Inflammatory macrophage treated with lipopolysaccharide for 1 hour (primary cell): ENCODE measurements at places on chromosomes 7 and 10.

DNA sequence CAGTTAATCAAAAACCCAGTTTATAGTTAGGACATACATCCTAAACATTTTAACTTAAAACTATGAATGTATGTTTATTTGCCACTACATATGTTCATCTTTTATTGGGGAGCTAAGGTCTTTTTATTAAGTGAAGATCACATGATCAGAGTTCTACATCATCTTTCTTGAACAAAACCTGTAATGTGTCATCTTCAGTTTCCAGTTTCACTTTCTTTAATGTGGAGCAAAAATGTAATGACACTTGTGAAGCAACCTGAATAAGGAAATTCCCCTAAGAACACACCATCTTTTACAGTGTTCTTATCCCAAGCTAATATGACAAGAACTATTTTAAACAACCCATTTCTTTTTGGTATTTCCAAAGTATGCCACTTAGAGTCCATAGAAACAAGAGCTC lies 166.7 kb upstream of the BET1 start:
- DNase-seq, result peak; percentile 63

- DNase-seq, result no peak
These were observed 96.4 kb upstream of the ETV1 start for GRCh38 chr7:14085901-14086300.

DNA sequence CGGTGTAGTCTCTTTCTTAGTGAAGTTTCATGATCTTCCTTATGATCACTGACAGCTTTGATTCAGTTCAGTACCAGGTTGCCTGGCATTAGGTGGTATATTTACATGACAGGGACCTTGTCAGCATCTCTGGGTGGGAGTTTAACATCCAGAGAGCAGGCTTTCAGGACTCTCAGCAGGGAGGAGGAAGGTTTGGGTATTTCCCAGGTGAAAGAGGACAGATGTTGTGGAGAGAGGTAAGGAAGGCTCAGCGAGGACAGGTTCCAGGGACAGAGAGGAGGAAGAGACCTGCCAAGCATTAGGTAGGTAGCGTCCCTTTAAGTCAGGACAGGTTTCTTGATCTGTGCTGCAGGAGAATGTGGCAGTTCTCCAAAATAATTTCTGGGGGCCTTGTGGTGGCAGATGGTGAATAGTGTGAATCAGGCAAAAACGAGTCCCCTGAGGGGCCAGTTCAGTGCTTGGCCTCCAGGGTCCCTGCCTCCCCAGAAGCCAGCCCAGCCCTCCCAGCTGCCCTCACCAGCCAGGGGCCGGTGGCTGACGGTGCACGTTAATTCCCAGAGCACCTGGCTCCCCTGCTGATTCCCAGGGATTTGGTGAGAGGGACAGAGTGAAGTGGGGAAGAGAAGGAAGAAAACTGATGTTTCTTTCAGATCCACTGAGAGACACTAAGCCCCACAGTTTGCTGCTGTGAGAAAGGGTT lies 82.0 kb downstream of the VWC2 start:
- no peak for DNase-seq

- no peak for DNase-seq
These were observed 31.4 kb downstream of the IDE start for GRCh38 chr10:92542458-92542857.

DNA sequence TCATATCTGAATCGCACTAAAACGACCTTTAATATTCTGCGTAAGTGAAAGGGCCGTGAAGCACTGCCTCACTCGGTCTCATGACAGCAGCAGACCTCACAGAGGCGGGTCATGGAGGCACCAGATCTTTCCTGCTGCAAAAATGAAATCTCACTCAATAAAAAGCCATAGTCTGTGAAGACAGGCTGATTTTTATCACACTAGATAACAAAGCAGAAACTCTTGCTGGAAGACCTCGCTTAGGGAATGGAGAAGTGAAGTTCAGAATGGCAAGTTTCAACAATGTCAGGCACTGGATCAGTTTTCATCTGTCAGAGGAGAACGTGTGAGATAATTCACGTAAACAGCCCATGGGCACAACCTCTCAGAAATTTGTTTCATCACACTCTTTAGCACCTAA lies 8.0 kb downstream of the SEPHS1 start:
- no peak for DNase-seq

DNA sequence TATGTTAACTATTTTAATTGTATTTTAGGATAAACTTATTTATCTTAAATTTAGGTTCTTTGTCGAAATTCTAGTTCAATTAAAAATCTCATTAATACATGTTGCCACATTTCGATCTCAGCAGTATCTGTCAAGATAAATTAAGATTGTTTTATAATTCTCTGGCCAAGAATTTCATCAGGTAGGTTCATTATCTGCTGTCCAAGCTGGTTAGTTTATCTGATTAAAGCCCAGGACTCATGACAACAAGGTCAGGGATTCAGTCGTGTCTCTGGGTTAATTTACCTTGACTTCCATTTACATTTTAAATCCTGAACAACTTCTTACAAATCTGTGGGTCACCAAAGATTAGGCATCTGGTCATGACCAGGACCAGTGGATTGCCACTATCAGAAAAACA lies 7.6 kb downstream of the STEAP4 start:
- DNase-seq, result no peak

DNA sequence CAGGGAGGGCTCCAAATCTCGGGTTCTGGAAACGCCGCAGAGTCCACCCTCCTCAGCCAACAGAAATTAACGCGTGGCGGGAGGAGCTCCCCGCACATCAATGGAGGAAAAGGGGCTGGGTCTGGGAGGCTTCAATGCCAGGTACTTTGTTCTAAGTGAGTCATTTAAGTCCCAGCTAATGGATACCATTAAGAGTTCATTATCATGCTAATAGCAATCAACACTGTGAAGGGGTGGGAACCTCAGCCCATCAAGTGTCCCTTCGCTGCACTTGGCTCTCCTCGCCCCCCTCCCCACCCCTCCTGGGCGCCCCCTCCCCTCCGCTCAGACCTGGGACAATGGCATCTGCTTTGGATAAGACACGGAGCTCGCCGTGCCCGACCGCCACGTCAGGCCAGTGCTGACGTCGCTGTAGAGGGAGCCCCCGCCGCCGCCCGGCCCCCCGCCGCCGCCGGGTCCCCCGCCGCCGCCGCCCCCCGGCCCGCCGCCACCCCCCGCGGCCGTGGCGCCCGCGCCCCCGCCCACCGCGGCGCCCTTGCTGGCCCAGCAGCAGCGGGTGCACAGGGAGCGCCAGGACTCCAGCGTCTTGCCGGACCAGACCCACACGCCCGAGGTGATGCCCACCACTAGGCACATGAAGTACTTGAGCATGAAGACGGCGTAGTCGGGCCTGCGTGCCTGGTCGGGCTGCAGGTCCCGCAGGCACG lies 2.9 kb downstream of the FZD8 start:
- no peak for DNase-seq

DNA sequence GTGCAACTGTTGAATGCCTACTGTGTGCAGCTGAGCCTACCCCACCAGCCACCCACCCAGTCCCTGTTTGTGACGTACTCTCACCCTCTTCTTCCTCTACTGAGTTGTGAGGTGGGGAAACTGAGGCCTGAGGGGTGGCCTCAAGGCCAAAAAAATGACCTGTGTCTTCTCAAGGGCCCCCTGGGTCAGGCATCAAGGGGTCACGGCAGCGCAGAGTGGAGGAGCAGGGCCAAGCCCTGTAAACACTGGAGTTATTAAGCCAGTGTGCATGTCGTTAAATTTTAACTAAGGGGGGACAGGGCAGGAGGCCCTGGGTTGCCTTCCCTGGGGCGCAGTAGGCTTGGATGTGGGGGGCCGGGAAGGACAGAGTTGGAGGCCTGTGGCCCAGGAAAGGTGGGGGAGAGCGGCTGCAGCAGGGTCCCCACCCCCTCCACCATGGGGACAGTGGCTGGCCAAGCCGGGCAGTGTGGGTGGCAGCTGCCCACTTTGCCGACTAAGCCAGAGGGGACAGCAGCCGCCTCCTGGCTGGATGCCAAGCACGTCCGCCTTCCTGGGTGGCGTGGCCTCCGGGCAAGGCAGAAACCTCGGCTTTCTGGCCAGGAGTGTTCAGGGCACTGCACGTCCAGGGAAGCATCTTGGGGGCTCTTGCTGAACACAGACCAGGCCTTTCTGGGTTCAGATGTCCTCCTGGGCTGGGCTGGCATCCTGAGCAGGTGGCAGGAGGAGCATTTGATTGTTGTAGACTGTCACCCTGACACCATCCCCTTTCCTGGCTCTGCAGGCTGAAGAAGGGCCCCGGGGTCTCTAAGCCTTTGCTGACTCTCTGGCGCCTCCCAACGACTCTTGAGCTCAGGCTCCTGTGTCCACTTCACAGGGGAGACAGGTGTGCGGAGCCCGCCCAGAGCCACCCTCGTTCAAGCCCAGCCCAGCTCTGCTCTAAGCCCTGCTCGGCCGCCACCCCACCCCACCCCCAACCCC lies 1.9 kb downstream of the SLC29A4 start:
- no peak for DNase-seq

DNA sequence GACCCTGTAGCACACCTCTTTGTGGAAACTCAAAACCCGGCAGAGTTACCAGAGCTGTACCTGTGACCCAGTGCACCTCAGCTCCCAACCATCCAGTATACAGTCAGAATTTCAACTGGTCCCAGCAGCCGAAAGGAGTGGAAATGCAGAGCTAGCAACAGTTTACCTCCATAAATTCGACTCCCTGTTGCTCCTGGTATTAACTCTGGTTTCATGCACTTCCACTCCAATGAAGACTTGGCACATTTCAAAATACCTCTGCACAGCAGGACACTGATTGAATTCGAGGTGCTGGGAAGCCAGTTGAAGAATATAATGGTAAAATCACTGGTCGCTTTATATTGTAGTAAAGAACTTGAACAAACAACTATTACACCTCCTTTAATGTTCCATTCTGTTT lies 17.9 kb upstream of the TIAL1 start:
- no peak for DNase-seq

GRCh38 chr10:92847202-92847864 lies 987 bp upstream of the EXOC6 start:
- DNase-seq, result peak; percentile 22

- DNase-seq, result no peak
These were observed 5.3 kb downstream of the CLDN15 start for GRCh38 chr7:101232141-101232850.

- no peak for DNase-seq
These were observed 416.1 kb downstream of the LRMDA start for GRCh38 chr10:75847477-75847876.

DNA sequence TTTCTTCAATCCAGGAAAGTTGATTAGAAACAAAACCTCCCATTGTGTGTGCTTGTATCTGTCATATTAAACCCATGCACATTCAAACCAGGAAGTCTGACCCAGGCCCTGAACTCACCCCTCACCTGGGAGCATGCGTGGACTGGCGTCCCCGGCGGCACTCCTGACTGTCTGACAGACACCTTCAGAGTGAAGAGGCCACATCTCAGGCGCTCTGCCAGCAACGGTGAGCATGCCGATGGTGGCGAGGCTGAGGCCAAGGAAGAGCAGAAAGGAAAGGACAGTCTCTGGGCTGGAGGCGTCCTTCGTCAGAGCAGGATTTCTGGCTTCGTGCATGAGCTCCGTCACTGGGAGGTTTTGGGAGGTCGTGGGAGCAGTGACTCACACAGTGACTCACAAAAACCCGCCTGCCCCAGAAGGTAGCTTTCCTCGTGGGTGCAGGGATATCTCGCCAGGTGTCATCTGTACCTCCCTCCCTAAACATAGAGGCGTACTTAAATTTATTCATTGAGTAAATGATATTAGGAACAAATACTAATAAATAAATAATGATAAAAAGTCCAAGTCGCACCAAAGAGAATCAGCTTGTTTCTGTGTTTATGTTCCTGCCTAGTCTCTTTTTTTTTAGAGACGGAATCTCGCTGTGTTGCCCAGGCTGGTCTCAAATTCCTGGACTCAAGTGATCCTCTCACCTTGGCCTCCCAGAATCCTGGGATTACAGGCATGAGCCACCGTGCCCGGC lies 13.5 kb downstream of the IQCE start:
- DNase-seq, result no peak

DNA sequence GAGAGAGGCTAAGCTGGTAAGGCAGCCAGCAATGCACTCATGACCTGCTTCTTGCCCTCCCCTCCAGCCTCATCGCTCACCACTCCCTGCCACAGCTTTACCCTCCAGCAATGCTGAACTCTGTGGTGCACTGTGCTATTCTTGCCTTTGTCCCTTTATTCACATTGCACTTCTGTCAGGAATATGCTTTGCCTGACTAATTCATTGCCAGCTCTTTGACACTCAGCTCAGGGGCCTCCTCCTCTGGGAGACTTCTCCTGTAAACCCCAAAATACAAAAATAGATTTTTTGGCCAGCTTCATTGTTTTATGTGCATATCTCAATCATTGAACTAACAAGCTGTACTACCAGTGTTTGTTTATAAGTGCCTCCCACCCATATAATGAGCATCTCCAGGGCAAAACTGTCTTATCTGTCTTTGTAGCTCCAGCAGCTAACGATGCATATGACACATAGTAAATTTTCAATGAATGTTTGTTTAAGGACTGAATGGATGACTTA lies 8.2 kb downstream of the CNNM1 start:
- DNase-seq, result no peak

- no peak for DNase-seq
These were observed 89.1 kb upstream of the KLF14 start for GRCh38 chr7:130823060-130823459.

GRCh38 chr7:35762781-35763180 lies 38.1 kb upstream of the SEPTIN7 start:
- no peak for DNase-seq

GRCh38 chr10:128147064-128147463 lies 20.8 kb upstream of the MKI67 start:
- DNase-seq, result peak; percentile 82

DNA sequence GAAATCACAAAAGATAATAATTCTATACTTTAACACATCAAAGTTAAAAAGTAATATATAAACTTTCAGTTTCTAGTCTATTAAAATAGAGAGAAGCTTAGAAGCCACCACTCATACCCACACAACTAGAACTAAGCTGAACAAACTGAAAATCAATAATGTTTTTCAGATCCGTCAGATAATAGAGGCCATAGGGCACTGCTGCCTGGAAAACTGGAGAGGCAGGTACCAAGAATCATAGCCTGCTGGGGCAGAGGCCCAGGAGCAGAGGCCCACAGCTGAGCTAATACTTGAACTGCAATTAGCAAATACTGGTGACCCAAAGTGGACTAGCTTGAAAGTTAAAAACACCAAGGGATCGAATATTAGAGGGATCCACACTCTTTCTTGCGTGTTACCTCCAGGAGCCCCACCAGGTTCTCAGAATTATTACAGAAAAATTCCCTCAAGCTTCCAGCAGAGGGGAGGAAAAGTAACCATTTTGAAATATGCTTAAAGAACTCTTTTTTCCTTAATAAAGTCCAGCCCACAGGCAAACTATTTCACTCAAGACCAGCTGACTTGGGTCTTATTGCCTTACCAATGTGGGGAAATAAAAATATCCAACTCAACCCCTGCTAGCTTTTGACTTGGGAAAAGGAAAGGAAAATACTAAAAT lies 774.1 kb upstream of the IGFBP3 start:
- DNase-seq, result no peak

- no peak for DNase-seq
These were observed 32.6 kb upstream of the NME8 start for GRCh38 chr7:37815671-37816371.
